ENCODE measurements at places on chromosomes 1 and 21.

DNA sequence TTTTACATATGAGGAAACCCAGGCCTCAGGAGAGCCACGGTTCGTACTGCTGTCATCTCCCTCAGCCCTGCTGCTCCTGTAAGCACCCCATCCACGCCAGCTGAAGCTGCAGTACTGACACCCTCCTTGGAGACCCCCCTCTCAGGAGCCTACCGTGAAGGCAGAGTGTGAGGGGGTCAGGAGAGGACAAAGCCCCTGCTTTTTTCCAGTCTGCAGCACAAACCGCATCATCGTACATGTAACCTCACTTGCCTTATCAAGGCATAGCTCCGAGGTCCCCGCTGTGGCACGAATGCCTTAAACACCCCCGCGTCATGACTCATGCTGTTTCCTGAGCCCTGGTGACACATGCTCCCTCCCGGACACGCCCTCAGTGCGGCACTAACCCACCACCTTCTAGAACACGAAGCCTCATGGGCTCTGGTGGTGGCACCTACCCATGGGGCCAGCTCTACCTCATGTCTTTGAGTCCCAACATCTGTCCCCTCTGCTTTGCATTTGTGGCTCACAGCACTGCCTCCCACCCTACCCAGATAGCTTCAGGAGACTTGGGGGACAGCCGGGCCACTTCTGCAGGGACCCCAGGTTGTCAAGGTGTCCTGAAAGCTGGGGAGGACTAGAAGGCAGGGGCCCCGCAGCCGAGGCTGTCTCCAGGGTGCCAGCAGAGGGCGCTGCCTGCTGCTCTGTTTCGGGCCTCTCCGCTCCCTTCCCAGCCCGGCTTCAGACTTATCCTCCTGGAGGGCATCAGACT lies 4.9 kb downstream of the SH3BGRL3 start:
- peak; percentile 92 for DNase-seq

GRCh38 chr1:39407896-39408640 lies 83.4 kb upstream of the BMP8A start:
- DNase-seq = no peak

GRCh38 chr1:121516234-121516967 lies 331.6 kb downstream of the SRGAP2C start:
- no peak for DNase-seq

- DNase-seq = no peak
Observed at GRCh38 chr1:160658814-160659193, 12.0 kb upstream of the SLAMF1 start.

GRCh38 chr1:173616859-173617258 lies 14.0 kb upstream of the SLC9C2 start:
- no peak for DNase-seq

- DNase-seq = no peak
Observed at GRCh38 chr1:117770981-117771531, 158.4 kb downstream of the GDAP2 start.

GRCh38 chr1:40530735-40531380 lies 579 bp upstream of the ZNF684 start:
- DNase-seq = no peak

- peak; percentile 21 for DNase-seq
Observed at GRCh38 chr1:154263465-154264332, 8.7 kb upstream of the HAX1 start.

- no peak for DNase-seq
Observed at GRCh38 chr1:35881850-35882273, 1.1 kb upstream of the AGO1 start.

DNA sequence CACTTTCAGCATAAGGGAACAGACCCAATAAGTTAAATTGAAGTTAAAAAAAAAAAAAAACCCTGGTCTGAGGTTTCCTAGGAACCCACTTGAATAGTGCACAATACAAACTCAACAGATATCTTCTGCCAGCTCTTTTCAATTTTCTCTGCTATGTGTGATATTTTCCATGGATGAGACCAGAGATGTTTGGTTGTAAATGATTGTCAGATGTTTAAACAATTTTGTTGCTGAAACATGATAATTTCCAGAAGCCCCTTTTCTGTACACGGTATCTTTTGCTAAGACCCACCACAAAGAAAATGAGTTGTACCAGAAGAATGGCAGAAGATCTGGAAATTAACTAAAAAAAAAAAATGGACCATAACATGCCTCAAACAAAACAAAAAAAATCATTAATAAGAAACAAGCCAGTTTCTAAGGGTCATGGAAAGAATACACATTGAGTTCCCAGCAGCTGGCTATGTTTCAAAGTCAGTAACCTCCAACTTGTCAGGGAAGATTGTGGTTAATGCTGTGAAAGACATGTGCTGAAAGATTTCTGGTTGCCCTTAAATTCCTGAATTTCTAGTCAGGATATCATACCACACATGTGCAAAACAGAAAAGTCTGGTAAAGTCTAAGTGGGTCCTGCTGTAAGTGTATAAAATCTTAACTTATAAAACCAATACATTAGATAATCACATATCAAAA lies 35.6 kb upstream of the MGST3 start:
- DNase-seq = no peak

DNA sequence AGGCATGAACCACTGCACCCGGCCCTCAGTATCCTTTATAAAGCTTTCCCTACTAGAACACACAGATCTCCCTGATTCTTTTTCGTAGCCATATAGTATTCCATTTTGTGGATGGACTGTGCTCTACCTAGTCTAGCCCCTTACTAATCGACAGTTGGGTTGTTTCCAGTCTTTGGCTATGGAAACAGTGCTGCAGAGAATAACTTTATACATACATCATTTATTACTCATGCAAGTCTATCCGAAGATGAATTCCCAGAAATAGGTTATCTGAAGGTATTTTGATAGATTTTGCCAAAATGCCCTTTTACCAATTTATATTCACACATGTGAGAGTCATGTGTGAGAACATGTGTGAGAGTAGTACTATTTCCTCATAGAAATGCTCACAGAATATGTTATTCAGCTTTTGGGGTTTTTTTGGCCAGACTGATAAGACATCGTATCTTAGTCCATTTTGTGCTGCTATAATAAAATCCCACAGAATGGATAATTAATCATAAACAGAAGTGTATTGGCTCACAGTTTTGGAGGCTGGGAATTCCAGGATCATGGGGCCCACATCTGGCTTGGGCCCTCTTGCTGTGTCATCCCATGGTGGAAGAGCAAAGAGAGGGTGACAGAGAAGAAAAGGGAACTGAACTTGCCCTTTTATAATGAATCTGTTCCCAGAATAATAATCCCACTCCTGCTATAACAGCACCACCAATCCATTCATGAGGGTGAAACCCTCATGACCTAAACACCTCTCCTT lies 17.3 kb upstream of the FGR start:
- DNase-seq = no peak

DNA sequence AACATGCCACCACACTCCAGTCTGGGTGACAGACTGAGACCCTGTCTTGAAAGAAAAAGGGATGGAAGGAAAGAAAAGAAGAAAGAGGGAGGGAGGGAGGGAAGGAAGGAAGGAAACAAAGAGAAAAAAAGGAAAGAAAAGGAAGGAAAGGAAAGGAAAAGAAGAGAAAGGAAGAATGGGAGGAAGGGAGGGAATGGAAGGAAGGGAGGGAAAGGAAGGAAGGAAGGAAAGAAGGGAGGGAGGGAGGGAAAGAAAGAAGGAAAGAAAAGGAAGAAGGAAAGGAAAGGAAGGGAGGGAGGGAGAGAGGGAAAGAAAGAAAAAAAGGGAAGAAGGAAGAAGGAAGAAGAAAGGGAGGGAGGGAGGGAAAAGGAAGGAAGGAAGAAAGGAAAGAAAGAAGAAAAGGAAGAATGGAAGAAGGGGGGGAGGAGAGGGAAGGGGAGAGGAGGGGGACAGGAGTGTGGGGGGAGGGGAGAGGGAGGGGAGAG lies 5.0 kb upstream of the PPP1R15B start:
- no peak for DNase-seq

GRCh38 chr1:115492880-115493279 lies 148.9 kb upstream of the VANGL1 start:
- DNase-seq = no peak

GRCh38 chr1:7145947-7146346 lies 360.7 kb downstream of the CAMTA1 start:
- no peak for DNase-seq

- DNase-seq = no peak
Observed at GRCh38 chr1:209652873-209653401, 712 bp upstream of the LAMB3 start.

GRCh38 chr1:169546087-169546995 lies 39.9 kb downstream of the F5 start:
- DNase-seq = peak; percentile 57

DNA sequence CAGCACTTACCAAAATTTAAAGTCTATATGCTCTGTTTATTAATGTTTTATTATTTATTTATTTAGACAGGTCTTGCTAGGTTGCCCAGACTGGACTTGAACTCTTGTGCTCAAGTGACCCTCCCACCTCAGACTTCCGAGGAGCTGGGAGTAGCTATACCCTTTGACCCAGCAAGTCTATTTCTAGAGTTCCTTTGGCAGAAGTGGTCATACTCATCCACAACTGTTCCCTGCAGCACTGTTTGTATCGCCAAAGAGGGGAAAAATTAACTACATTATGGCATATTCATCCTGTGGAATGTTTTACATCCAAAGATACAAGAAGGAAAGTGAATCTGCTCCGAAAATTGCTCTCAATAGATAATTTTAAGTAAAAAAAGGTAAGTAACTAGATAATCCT lies 28.5 kb downstream of the CACNA1S start:
- DNase-seq = no peak

GRCh38 chr1:112904831-112905261 lies 51.1 kb downstream of the SLC16A1 start:
- no peak for DNase-seq

DNA sequence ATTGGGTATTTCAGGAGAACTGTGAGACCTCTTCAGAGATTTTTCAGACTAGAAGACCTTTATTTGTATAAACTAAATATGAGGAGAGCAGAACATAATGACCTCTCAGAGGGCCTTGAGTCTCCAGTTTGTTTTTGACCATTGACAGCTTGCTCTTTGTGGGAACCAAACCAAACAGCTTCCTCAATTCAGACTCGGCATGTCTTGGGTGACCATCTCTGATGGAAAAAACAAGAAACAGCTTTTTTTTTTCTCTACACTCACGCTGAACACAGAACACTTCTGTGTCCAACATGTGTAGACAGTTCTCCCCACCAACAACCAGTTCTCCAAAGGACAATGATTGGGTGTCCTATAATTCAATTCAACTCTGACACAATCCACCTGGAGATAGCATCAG lies 11.5 kb downstream of the ATP1A4 start:
- DNase-seq = no peak

DNA sequence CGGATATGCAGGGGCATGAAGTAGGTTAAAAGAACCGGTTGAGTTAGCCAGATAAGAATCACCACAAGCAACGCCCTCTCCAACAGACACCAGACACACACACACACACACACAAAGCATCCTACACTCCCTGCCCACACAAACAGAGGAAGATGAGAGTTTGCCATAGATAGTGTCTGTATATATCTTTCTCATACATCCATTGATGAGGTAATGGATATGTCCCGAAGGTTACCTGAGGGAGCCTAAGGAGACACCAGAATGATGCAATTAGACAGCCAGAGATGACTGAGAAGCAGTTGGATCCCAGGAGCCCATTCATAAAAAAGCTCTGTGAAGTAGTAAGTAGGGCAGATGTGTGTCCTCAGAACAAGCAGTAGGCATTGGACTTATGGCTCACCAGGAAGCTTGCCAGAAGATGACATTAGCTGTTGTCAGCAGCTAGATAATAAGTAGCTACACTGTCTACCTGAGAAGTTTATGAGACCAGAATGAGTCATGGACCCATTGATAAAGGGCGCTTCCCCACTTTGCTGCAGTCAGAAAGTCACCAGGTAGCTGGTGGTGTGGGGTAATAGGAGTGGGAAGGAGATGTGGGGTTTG lies 247.0 kb downstream of the KCNT2 start:
- no peak for DNase-seq

- DNase-seq = no peak
Observed at GRCh38 chr1:8230292-8230621, 87.7 kb upstream of the SLC45A1 start.

- DNase-seq = no peak
Observed at GRCh38 chr1:23533246-23534023, 2.4 kb upstream of the E2F2 start.

DNA sequence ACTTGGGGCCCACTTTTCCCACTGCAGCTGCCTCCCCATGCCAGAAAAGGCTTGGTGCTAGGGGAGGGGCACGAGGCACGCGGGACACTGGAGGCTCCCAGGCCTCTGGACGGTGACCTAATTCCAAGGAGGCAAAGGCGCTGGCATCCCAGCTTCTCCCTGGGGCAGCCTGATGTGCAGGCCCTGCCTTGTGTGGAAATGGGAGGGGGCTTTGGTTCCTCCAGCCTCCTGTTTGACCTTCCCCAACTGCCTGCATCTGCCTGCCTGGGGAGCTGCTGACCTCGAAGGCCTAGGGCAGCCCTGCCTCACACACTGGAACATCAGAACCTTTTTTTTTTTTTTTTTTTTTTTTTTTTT lies 39.9 kb downstream of the KIAA1614 start:
- no peak for DNase-seq

DNA sequence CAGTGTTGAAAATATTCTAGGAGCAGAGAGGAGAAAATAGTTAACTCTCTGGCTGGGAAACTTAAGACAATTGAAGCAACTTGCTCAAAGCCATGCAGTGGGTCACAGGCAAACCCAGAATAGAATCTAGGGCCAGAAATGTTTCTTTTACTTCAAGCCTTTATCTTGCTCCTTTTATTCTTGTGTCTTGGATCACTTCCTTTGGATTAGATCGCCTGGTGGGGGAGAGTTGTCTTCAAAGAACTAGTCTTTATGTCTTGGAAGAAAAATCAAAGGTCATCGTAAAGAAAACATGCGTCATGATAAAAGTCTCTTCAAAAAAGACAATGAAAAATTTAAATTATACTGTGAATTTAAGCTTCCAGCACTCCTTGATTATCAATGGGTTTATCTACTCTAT lies 493.6 kb upstream of the USP24 start:
- DNase-seq = no peak

GRCh38 chr1:174000371-174000770 lies 21.8 kb downstream of the RC3H1 start:
- no peak for DNase-seq

- peak; percentile 22 for DNase-seq
Observed at GRCh38 chr1:7962636-7963377, 1.3 kb downstream of the PARK7 start.

DNA sequence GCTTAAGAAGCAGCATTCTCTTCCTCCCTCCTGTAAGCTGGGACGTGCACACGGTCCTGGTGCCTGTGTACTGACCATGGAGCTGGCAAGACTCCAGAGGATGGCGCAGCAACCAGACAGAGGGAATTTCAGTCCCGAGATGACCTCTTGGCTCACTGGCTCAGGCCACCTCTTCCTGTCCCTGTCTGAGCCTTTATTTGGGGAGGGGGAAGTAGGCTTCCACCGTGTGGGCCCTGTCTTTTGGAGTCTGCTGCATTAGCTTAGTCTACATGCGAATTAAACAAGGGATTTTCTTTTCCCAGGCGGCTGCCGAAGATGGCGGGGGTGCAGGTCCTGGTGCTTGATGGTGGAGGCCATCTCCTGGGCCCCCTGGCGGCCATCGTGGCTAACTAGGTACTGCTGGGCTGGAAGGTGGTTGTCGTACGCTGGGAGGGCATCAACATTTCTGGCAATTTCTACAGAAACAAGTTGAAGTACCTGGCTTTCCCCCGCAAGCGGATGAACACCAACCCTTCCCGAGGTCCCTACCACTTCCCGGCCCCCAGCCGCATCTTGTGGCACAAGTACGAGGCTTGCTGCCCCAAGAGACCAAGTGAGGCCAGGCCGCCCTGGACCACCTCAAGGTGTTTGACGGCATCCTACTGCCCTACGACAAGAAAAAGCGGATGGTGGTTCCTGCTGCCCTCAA lies 10.2 kb downstream of the IL24 start:
- DNase-seq = no peak
